DMS53 (cell line): ENCODE measurements at places on chromosomes 11 and 22.

- DNase-seq, result no peak
These were observed 49.3 kb upstream of the THY1 start for GRCh38 chr11:119472186-119472855.

GRCh38 chr22:50313600-50313999, 6.2 kb upstream of the PLXNB2 start:
- DNase-seq, result no peak

DNA sequence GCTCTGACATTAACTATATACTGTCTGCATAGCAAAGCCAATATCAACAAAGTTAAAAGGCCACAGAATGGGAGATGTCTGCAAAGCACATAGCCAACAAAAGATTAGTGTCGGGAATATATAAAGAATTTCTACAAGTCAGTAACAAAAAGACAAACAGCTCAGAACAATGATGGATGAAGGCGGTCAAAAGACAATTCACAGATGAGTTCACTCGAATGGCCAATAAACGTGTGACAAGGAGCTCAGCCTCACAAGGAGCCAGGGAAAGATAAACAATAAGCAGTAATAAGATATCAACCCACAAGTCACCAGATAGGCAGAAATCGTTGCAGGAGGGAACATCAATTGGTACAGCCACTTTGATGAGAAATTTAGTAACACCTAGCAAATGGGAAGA, 106.0 kb upstream of the ISX start:
- DNase-seq, result no peak

- DNase-seq, result no peak
These were observed 937.6 kb downstream of the BRD1 start for GRCh38 chr22:48889887-48890692.

DNA sequence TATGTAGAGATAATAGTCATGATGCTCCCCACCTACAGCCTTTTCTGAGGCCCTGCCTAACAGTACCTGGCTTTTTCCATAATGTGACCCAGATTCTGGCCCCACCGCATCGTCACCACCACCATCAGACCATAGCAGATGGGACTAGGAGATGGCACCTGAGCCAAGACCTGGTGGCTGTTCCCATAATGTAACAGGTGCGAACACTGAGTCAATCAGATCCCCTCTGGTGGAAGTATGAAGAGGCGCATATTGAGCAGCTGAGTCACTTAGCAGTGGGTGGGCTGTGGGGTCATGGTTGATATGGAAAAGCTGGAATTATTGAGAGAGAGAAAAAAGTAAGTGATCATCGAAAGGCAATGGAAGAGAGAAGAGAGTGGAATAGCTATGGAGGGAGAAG, 578.0 kb upstream of the CADM1 start:
- DNase-seq, result no peak

DNA sequence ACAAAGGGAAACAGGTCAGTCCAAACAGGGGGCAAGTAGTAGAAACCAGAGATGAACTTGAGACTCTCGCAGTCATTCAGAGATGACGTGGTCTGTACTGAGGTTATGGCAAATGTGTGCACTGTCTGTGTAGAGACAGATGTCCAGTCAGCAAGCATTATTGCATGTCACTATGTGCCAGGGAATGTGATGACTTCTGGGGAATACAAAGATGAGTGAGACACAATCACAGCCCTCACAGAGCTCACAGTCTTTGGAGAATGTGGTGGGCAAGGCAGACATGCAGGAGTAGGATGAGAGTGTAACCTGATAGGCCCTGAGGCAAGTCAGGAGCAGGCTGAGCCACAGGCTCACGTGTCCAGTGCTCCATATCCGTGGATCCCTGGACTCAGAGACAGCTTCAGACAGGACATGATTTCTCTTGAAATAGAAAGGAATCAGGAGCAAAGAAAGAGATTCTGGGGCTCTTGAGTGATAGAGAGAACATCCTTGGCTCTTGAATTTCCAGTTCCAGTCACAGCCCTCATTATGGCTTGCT, 550.7 kb downstream of the ETS1 start:
- DNase-seq, result no peak

- no peak for DNase-seq
These were observed 123.7 kb upstream of the CCDC90B start for GRCh38 chr11:83409891-83410290.

DNA sequence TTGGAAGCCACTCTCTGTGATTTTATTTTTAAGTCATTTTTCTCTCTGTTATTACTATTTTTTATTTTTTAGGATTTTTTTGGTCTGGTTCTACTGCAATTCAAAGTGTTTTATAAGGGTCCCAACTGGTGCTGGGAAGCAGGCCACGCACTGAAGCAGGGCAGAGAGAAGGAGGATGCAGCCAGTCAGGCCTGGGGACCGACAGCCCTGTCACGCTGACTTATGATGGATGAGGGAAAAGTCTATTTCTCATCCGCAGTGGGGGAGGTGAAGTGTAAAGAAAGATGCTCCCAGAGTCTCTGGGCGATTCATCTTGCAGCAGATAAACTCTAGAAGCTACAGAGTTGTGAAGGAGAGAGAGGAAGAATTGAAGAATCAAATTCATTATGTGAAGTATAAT, 191.6 kb downstream of the NTM start:
- DNase-seq, result no peak

GRCh38 chr11:114259551-114259983, 36.6 kb upstream of the NNMT start:
- DNase-seq, result no peak

DNA sequence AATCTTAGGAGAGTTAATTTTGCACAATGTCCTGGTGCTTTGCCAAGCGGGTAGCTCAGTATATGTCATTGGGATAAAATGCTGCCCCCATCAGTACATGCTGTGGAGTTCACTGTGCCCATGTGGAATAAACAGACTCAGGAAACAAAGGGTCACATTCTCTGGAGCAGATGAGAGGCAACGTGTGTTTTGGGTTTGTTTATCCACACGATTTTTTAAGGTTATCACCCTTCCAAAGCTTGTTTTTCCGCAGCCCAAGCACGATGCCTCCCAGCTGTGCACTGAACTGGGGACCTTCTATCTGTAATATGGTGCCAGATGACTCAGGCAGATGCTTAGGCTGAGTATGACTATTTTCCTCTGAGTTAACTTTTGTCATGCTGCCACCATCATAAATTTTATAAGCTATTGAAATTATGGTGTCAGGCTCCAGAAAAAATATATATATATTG, 6.5 kb downstream of the OR4D6 start:
- no peak for DNase-seq

DNA sequence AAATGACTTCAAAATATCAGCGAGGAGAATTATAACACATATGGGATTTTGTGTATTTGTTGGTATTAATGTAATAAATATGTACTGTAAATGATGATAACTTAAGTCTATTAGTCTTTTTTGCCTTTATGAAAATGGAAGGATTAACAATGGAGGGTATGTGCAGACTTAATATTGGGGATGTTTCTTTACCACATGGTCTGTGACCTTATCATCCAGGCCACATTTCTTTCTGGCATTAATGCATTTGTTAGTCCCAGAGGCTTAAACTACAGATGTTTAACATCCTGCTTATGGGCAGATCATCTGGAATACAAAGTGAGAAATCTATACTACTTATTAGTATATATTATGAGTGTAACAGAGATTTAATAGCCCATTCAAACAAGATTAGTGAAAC, 64.6 kb downstream of the SOX6 start:
- no peak for DNase-seq

GRCh38 chr11:72081821-72082453, 1.3 kb downstream of the LRRC51 start:
- peak; percentile 71 for DNase-seq

DNA sequence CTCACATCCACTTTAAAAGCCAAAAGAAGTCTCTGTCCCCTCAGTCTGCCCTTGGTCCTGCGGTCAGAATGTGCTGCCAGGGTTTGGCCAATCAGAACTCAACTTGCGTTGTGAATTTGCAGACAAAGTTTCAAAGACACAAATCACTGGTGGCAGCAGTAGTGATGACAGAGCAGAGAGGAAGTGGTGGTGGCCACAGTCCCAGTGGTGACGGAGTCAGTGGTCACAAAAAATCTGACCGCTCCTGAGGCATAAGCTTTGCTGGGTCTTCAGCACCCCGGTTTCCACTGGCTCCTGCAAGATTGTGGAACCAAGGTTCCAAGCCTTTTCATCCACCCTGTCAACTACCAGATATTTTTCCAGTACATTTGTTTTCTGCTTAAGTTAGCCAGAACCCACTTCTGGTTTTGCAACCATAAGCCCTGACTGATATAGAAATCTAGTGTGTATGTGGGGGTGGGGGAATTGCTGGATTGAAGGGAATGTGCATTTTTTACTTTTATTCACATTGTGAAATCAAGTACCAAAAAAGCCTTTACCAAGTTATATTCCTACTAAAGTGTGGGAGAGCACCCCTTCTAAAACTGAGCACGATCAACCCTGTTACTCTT, 112.3 kb downstream of the TMPRSS5 start:
- no peak for DNase-seq

DNA sequence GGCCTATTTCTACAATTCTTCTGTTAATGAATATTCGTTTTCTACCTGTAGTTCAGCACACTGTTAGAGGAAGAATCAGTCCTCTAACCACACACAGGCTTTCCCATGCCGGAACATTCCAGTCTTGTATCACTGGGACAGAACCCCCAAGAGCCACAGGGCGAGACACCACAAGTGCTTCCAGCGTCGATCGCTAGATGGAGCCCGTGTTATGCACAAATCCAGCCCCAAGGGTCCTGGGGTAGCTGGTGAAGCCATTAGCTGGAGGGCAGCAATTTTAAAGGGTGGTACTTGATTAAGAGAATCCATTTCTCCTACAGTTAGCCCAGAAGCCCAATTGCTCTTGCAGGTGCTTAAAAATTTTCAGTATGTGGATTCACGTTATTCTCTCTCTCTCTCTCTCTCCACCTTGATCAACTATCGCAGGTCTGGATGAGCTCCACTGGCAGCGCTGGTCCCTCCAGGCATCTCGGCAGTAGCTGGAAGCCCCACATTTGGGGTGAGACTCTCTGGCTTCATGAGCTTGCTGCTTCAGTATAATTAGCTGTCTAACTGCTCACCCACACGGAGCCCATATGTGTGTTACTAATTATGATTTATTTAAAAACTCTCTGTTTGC, 148.2 kb upstream of the SNX19 start:
- DNase-seq, result peak; percentile 66

DNA sequence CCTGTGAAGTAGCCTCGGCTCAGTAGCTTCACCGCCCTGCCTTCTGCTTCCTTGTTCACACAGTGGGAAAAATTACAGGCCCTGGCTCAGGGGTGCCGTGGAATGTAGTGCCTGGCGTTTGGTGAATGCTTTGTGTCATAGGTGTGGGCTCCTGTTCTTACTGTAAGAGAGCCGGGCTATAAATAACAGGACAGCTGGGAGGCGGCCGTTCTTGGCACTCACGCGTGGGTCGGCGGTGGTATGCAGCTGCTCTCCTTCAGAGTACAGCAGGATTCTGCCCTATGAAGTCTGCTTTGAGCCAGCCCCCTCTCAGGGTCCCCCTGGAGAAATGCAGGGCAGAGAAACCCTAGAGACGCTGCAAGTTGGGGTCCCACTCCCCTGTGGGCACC, 84.2 kb downstream of the CTTN start:
- DNase-seq, result no peak

- no peak for DNase-seq
These were observed 79.7 kb downstream of the MAML2 start for GRCh38 chr11:96263238-96263763.

GRCh38 chr11:1829039-1829820, 5.6 kb upstream of the SYT8 start:
- no peak for DNase-seq

DNA sequence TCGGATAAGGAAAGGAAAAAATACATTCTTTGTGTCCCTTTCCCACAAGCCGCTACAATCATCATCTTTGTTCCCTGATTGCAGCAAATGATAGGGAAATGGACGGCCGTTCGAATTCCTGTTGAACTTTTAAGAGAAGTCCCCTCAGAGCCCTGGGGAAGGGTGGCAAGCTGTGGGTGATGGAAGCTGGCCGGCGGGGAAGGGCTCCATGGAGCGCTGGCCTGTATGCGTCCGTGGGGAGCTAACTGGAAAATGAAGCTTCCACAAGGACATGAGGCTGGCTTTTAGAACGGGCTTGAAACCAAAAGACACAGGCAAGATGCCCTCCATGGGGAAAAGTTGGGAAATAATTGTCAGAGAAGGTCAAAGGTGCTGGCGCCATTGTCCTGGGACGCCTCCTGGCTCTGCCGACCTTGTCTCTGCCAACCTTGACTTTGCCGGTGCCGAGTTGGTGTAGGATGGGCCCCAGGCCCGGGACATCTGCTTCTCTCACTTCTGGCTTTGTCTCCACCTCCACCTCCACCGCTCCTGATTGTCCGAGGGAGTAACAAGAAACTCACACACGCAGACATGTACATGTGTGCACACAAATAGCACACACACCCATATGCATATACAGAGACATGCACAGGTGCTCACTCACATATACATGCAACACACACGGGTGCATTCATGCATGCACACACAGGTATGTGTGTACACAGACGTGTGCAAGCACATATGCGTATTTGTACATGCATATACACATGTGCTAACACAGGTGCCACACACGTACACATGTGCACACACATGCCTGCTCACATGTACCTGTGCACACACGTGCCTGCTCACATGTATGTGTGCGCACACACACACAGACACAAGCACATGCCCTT, 14.5 kb upstream of the PPARA start:
- DNase-seq, result no peak

DNA sequence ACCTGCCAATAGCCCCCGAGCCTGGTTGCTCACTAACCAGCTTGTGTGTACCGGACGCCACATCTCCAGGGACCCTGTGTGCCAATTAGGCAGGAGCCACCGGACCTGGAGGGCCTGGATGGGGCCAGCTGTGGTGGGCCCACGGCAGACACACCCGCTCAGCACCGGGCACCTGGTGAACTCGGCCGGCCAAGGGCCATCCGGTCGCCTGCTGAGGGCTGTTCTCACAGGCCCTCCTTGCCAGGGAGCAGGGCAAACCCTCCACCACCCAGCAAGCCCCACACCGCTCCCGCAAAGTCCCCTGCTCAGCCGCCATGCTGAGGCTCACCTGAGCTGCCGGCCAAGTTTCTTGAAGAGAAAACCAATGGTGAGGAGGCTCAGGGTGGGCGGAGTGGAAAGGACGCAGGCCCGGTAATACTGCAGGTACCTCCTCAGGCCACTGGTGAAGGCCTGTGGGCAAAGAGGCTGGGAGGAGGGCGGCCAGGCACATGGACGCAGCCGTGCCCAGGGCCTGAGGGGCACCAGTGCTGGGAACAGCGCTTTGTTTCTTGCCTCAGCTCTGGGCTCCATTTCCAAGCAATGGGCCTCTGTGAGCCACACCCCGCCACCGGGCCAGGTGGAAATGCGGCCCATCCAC, 17.1 kb downstream of the TUBGCP6 start:
- DNase-seq, result no peak

GRCh38 chr11:18526130-18526520, 617 bp downstream of the TSG101 start:
- DNase-seq, result no peak

DNA sequence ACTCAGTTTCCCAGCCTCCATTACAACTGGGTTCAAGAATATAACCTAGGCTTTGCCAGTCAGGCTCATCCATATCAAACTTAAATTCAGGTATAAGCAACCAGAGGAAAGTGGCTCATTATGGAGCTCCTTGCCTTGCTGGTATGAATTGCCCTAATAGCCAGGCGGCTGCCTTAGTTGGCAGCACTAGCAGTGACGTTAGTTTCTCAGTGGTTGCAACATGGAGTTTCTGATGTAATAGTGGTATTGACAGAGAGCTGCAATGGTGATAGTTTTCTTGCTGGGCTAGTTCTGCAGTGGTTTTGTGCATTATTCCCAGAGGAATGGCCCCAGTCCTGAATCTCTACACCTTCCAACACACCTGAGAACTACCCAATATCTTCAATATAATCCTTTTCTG, 3.8 kb upstream of the TMEM123 start:
- DNase-seq, result no peak
